ENCODE measurements at places on chromosomes 16 and 17. TPM values are rescaled to one million over a fixed set of nuclear protein-coding genes. Genes with fewer than 3 reads are reported as not detected.

The RBFOX1 gene
- not detected for total RNA-seq

The USP43 gene
- total RNA-seq: 1.7 TPM

The NATD1 gene
- total RNA-seq: 0.83 TPM

The TEX19 gene
- total RNA-seq: not detected

The KAT7 gene
- 31.4 TPM for total RNA-seq

The ADAD2 gene
- total RNA-seq: not detected

DNA sequence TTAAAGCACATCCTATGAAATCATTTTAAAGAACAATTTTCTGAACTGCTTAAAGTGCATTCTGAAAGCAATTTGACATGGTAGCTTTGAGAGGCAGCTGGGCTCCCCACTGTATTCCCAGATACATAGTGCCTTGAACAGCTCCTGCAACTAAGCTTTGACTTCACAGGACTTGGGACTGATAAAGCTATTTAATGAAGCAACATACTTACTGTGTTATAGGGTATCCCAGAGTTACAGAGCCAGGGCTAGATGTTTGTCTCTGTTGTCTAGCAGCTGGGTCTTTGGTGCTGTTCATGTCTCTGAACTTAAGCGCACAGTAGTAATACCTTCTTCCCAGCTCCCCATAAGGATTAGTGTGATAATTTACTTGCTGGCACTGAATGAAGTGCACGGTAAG lies 862 bp downstream of the ACSM1 start:
- DNase-seq: no peak

DNA sequence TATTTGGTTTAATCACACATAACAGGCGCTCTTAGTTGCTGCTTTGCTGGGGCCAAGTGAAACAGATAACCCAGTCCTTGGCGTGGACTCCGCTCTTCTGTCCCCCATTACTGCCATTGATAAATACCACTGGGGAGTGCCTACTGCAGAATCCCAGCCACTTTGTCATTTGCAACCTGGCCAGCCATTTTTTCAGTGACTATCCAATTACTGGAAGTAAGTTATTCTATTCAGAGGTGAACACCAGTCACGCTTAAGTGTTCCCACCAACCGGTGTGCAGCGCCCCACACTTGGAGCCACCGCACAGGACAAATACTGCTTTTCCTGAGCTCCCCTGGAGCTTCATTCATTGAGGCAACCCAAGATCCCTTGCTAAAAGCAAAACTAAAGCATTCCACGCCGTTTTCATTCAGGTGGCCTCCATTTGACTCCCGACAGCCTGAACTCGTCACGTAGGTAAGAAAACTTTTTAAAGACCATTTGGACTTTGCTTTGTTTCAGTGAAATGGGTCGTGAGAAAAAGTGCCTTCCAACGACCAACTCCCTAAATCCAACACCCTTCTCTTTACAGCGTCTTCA lies 1.8 kb downstream of the USP7 start:
- no peak for DNase-seq

- no peak for DNase-seq
Observed at GRCh38 chr17:72646176-72646575, 446.3 kb downstream of the SLC39A11 start.

DNA sequence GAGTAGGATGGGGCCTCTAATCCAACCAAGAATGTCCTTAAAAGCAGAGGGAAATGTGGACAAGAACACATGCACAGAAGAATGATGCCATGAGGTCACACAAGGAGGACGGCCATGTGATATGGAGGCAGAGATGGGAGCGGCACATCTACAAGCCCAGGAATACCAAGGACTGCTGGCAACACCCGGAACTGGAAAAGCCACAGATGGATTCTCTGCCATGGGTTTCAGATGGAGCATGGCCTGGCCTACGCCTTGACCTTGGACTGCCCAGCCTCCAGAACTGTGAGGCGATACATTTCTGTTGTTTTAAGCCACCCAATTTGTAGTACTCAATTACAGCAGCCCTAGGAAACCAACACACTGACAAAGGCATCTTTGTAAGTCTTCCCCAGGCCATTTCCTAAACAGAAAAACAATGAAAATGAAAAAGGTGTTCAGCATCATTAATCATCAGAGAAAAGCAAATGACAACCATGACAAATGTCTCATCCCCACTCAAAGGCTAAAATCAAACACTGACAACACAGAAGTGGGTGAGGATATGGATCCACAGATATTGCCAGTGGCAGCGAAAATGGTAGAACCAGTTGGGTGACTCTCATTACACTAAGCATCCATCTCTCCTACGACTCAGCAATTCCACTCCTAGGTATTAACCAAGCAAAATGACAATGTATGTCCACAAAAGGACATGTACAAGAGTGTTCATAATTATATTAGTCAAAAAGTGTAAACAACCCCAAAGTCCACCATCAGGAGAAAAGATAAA lies 76.9 kb upstream of the CNEP1R1 start:
- DNase-seq: no peak

GRCh38 chr17:7880076-7880868 lies 8.3 kb upstream of the CHD3 start:
- no peak for DNase-seq

DNA sequence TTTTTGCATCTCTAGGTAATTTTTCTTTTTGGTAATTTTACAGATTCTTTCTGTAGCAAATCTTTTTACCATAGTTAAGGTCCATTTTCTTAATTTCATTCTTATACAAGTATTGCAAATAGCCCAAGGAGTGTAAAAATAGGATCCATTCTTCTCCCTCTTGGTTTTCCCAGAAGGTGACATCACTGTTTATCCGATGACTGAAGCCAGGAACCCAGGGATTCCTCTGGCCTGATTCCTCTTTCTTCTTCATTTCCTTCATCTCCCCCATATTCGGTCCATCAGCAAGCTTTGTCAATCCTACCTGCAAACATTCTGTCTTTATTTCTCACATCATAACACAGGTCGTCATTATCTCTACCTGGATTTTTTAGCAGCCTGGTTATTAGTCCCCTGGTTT lies 5.3 kb downstream of the RBBP6 start:
- no peak for DNase-seq

DNA sequence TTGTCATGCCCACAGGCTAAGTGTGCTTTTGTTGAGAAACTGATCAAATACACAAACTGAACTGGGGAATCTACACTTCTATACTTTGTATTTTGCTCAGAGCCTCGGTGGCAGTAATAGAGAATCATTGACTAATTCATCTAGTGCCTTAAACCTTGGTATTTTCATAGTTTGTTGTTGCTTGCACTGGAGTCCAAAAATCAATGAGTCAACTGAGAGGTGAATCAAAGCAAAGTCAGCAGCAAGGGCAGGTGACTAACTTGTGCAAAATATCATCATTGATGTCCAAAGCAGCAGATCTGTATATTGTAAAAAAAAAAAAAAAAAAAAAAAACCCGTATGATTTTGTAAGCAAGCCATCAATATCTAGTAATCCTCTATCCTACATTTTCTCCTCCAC lies 296.4 kb downstream of the MAP2K6 start:
- no peak for DNase-seq

- DNase-seq: no peak
Observed at GRCh38 chr16:13436641-13437412, 483.1 kb upstream of the ERCC4 start.

DNA sequence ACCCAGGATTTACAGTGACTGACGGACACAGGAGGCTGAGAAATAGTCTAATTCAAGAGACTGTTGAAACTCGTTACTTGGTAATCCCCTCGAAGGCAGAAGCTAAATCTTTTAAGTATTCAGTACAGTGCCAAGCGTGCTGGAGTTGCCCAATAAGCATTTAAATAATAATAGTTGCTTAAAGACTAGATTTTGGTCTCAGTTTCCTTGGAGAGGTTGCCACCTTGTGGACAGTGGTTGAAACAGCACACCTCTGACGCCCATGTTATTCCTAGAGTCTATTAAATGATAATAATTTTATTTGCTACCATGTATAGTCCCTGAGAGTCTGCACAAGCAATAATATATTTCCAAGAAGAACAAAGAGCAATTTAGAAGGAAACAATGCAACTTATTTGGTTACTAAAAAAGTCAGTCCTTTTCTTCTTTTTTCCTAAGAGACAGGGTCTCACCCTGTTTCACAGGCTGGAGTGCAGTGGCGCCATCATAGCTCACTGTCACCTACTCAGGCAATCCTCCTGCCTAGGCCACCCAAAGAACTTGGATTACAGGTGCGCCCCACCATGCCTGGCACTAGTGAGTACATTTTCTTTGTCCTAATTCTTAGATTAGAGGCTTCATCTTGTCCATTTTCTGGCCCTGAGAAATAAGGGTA lies 138.0 kb upstream of the NUDT7 start:
- peak; percentile 59 for DNase-seq

GRCh38 chr16:69768666-69769065 lies 6.5 kb downstream of the WWP2 start:
- no peak for DNase-seq

DNA sequence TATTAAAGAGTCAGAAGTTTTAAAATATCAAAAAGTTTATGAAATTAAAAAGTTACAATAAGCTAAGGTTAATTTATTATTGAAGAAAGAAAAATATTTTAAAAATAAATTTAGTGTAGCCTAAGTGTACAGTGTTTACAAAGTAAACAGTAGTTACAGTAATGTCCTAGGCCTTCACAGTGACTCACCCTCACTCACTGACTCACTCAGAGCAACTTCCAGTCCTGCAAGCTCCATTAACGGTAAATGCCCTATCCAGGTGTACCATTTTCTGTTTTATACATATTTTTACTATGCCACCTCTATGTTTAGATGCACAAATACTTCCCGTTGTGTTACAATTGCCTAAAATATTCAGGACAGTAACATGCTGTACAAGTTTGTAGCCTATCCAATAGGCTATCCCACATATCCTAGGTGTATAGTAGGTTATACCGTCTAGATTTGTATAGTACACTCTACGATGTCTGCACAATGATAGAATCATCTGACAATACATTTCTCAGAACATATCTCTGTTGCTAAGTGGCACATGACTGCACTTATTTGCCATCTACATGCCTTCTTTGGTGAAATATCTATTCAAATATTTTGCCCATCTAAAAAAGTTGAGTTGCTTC lies 67.2 kb upstream of the WSB1 start:
- peak; percentile 68 for DNase-seq

DNA sequence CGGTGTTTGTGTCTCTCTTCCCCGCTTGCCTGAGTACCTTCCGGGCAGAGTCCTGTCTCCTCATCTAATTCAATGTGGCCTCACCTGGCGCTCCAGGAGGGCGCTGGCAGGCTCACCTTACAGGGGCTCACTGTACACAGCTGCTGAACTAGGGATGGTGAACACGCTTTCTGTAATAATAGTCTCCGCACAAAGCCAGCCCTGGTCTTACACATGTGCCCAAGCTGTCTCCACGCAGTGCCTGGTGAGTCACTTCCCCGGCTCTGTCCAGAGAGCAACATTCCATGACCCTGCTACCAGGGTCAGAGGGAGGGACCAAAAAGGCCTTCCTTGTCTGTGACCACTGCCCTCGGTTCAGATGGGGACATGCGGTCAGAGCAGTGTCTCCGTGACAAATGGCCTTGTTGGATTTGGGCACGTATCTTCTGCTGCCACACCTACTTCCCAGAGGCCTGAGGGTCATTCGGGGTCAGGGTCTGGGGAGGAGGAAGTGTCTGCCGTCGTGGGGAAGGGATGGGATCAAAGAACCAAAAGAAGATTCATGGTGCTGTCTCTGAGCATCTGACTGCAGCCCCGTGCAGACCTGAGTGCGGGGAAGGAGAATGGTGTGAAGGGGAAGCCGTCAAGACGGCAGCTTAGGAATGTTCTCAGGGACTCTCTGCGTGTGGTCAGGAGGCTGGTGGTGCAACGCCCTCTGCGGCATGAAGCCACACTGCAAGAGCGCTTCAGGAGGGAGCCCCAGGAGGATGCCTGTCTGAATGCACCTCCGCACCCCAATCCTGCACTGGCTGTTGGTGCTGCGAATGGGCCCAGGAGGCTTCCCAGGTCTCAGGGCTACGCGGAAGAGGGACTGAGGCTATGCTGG lies 68.8 kb downstream of the IL21R start:
- DNase-seq: no peak

GRCh38 chr16:66427036-66427860 lies at the start of gene BEAN1:
Gene BEAN1, plus strand, starts transcription at chr16:66427295. Its CDS starts 10,382 bp downstream, at chr16:66437677.
- DNase-seq: peak; percentile 51

DNA sequence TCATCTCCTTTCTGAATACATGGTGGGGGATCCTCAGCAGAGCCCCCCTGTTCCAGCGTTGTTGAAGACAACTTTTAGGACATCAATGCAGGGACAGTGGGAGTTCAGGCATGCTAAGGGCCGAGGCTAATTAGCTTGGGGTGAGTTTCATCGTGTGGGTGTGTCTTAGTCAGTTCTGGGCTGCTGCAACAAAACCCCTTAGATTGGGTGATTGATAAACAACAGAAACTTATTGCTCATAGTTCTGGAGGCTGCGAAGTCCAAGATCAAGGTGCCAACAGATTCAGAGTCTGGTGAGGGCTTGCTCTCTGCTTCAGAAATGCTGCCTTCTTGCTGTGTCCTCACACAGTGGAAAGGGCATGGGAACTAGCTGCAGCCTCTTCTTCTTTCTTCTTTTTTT lies 214.0 kb downstream of the NTN1 start:
- no peak for DNase-seq

- DNase-seq: no peak
Observed at GRCh38 chr16:69084289-69084688, 21.2 kb upstream of the HAS3 start.

GRCh38 chr16:65323655-65324237 lies 201.9 kb upstream of the CDH11 start:
- no peak for DNase-seq

DNA sequence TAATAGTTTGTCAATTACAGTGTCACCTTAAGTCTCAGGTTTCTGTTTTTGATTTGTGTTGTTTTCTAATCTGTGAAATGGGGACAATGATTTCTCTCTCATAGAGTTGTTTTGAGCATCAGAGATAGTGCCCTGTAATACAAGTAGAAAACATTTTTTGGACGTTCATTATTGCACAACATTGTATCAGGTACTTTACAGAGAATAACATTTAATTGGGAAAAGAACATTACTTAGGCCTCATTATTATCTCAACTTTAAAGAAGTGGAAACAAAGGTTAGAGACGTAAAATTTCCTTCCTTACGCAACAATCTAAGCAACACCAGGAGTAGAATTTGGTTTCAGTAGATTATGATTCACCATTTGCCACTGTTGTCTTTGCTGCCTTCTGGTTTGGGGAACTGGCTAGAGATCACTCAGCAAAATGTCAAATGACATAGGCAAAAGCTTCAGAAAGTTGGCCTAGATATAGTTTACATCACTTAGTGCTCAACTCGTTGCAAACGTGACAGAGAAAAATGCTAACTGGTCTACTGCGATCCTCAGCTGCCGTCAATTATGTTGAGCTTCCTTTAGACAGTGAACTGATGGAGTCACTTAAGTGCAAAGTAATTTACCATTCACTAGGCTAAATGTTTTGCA lies 1026.8 kb downstream of the CDH11 start:
- DNase-seq: no peak

- DNase-seq: no peak
Observed at GRCh38 chr16:80599466-80599865, 58.7 kb downstream of the DYNLRB2 start.

- DNase-seq: no peak
Observed at GRCh38 chr16:12078405-12079280, 102.1 kb downstream of the SNX29 start.

- DNase-seq: peak; percentile 13
Observed at GRCh38 chr16:19294156-19294649, 8.7 kb downstream of the CLEC19A start.

Data from Daoy (cell line).